Colonic mucosa (tissue), 4 donors: ENCODE measurements at places on chromosomes 5 and 9. TPM values are rescaled to one million over a fixed set of nuclear protein-coding genes. Genes with fewer than 3 reads are reported as not detected.

- H3K27ac ChIP-seq, result peak overlapping the region; percentile 6
- no peaks in the 10 kb centered on the region for H3K27me3 ChIP-seq
- H3K4me3 ChIP-seq, result no peak overlapping the region
- no peaks in the 10 kb centered on the region for H3K4me1 ChIP-seq
- no peaks in the 10 kb centered on the region for H3K36me3 ChIP-seq
- peak; percentile 28 for DNase-seq
These were observed 86.7 kb upstream of the ALDH1A1 start for GRCh38 chr9:73039271-73040263.

GRCh38 chr9:134992755-134993124, 75.0 kb upstream of the FCN1 start:
- H3K36me3 ChIP-seq, result no peaks in the 10 kb centered on the region
- no peaks in the 10 kb centered on the region for H3K27me3 ChIP-seq
- no peak overlapping the region for H3K4me3 ChIP-seq

GRCh38 chr9:87711857-87712800, 13.8 kb upstream of the CTSL start:
- DNase-seq, result no peak
- H3K27ac ChIP-seq, result no peak overlapping the region
- H3K27me3 ChIP-seq, result no peaks in the 10 kb centered on the region
- no peaks in the 10 kb centered on the region for H3K36me3 ChIP-seq
- no peaks in the 10 kb centered on the region for H3K4me1 ChIP-seq
- H3K4me3 ChIP-seq, result no peak overlapping the region

- H3K27me3 ChIP-seq, result no peaks in the 10 kb centered on the region
- H3K4me1 ChIP-seq, result no peaks in the 10 kb centered on the region
- no peak overlapping the region for H3K27ac ChIP-seq
- no peak overlapping the region for H3K4me3 ChIP-seq
These were observed 76.7 kb downstream of the TRIM32 start for GRCh38 chr9:116763770-116764169.

- H3K36me3 ChIP-seq, result no peaks in the 10 kb centered on the region
- no peaks in the 10 kb centered on the region for H3K4me1 ChIP-seq
- H3K4me3 ChIP-seq, result no peak overlapping the region
- no peaks in the 10 kb centered on the region for H3K27me3 ChIP-seq
- H3K27ac ChIP-seq, result no peak overlapping the region
These were observed 124.9 kb upstream of the C6 start for GRCh38 chr5:41338136-41338675.

GRCh38 chr9:100129772-100130171, 30.7 kb downstream of the INVS start:
- H3K27me3 ChIP-seq, result no peaks in the 10 kb centered on the region
- no peak for DNase-seq
- no peaks in the 10 kb centered on the region for H3K36me3 ChIP-seq
- H3K4me1 ChIP-seq, result no peaks in the 10 kb centered on the region
- no peak overlapping the region for H3K4me3 ChIP-seq

DNA sequence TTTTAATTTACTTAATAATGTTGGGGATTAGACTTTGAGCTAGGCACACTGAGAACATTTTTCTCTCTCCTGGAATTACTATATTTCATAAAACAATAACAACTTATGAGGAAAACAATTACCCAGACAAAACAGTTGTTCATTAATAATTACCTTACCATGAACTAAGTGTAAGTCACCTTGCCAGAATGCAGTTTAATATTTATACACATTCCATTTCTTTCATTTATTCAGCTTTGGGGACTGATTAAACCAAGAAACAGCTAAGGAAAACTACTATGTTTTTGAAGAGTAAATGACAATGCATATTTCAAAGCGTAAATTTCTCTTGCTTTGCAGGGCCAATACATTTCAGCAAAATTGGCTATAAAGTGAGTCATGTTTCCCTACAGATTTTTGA, 616.2 kb downstream of the PRELID2 start:
- no peak overlapping the region for H3K27ac ChIP-seq
- no peak overlapping the region for H3K4me3 ChIP-seq
- no peaks in the 10 kb centered on the region for H3K4me1 ChIP-seq

DNA sequence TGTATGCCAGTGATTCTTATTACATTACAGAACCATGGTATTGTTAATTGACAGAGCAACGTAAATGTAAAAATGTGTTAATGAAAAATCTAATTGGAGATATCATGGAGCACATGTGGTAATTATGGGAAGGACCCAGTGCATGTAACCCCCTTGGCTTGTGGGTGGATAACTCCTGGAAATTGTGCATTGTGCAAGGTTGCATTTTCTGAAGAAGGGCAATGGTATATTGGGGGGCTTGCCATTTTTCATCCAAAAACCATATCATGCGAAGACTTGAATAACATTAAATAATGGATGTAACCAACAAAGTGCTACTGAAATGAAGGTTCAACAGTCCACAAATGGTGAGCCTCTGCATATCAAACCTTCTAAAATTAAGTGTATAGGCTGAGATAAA, 47.6 kb downstream of the BASP1 start:
- no peaks in the 10 kb centered on the region for H3K27me3 ChIP-seq
- peaks cover 10% of the 10 kb centered on the region for H3K4me1 ChIP-seq
- no peaks in the 10 kb centered on the region for H3K36me3 ChIP-seq
- no peak overlapping the region for H3K27ac ChIP-seq
- H3K4me3 ChIP-seq, result no peak overlapping the region

- no peaks in the 10 kb centered on the region for H3K27me3 ChIP-seq
- no peaks in the 10 kb centered on the region for H3K4me1 ChIP-seq
- no peak overlapping the region for H3K27ac ChIP-seq
- H3K36me3 ChIP-seq, result no peaks in the 10 kb centered on the region
These were observed 233.8 kb downstream of the SEMA6A start for GRCh38 chr5:116340799-116341198.

DNA sequence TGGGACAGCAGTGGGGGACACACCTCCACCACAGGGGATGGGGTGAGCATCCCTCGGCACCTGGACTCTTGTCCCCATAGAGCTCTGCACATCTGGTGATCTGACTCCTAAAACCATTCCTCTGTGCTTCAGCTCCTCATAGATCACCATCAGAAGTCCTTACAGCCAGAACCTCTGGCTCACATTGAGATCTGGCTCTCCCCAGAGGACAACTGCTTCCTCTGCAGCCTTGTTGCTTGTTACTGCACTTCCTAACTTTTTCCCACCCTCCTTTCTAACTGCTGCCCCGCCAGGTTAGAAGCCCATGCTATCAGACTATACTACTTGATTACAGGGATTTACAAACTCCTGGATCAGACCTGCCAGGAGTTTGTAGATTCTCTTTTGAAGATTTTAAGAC, 64.5 kb downstream of the ARSB start:
- H3K27me3 ChIP-seq, result no peaks in the 10 kb centered on the region
- no peak overlapping the region for H3K4me3 ChIP-seq
- H3K27ac ChIP-seq, result no peak overlapping the region
- H3K36me3 ChIP-seq, result no peaks in the 10 kb centered on the region
- H3K4me1 ChIP-seq, result no peaks in the 10 kb centered on the region
- no peak for DNase-seq

GRCh38 chr5:174329738-174330137, 284.2 kb downstream of the NSG2 start:
- no peak overlapping the region for H3K4me3 ChIP-seq
- DNase-seq, result no peak
- H3K27ac ChIP-seq, result no peak overlapping the region
- H3K4me1 ChIP-seq, result no peaks in the 10 kb centered on the region
- no peaks in the 10 kb centered on the region for H3K36me3 ChIP-seq
- H3K27me3 ChIP-seq, result no peaks in the 10 kb centered on the region

GRCh38 chr9:135108831-135109510, 21.5 kb downstream of the OLFM1 start:
- no peak for DNase-seq
- no peak overlapping the region for H3K27ac ChIP-seq
- H3K4me3 ChIP-seq, result no peak overlapping the region
- H3K36me3 ChIP-seq, result no peaks in the 10 kb centered on the region

DNA sequence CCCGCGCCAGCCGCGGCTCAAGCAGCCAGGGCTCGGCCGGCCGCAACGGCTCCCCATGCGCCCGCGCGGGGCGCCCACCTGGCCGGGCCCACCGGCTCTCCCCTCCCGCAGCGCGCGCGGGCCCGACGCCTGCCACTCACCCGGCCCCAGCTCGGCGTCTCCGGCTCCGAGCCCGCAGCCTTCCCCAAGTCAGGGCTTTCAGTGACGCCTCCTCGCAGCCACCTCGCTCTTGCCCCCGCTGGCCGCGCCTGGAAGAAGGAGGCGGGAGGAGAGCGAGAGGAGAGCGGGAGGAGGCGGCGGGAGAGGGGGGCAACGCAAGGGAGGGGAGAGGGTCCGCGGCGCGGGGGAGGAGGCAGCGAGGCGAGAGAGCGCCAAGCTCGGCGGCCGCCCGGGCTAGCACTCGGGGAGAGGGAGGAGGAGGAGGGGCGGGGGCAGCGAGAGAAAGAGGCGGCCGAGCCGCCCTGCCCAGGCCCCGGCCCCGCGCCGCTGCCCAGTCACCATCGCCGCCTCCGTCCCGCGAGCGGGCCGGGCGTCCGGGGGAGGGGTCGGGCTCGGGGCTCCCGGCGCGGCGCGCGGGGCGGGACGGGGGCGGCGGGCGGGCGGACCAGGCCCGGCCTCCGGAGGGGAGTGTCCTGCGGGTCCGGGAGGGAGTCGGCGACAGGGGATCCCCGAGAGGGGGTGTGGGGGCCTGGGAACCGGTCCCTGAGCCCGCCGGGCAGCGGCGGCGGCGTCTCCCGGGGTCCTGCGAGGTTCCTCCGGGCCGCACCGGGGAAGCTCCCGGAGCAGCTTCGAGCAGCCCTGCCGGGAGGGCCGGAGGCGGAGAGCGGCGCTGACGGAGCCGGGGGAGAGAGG, at the start of gene LHFPL2:
Gene LHFPL2, minus strand, starts transcription at position 414 of the 852 bp plus-strand sequence. CDS start 138,559 bp downstream, outside the sequence.
- H3K4me1 ChIP-seq, result peaks cover 5% of the 10 kb centered on the region
- peak within 1 kb of the TSS; percentile 94 for H3K27ac ChIP-seq
- peak within 1 kb of the TSS; percentile 85 for H3K4me3 ChIP-seq
- no peaks in the 10 kb centered on the region for H3K36me3 ChIP-seq
- DNase-seq, result peak; percentile 75
- no peaks in the 10 kb centered on the region for H3K27me3 ChIP-seq

Gene C1QTNF2
- total RNA-seq, result 0.64 TPM

Gene SCGB3A1
- not detected for total RNA-seq

Gene HAVCR1
- 7.1 TPM for total RNA-seq

Gene DOCK8
- 7.1 TPM for total RNA-seq

Gene SPRY4
- 8.4 TPM for total RNA-seq

Gene LSM11
- 5.1 TPM for total RNA-seq

Gene FOXD4L6
- total RNA-seq, result not detected

Gene FAT2
- not detected for total RNA-seq

Gene GCNT4
- 2.7 TPM for total RNA-seq
